ENCODE measurements at places on chromosomes 6 and 20.

GRCh38 chr6:129340983-129341382 is 369.0 kb downstream of the ARHGAP18 start:
- no peak for DNase-seq

DNA sequence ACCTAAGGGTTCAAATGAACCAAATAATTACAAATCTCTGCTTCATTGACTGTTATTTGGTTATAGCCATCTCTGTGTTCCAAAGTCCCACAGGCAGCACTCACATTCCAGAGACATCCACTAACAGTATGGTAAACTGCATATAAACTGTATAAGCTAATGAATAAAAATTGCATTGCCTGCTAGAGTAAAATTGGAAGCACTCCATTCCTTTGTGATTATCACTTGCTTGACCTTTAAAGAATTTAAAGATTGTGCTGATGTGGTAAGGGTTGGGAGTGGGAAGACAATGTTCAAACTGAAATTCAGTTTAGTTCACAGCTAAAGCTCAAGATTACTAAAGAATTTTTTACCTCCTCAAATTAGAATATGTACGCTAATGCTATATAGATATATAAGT is 31.0 kb upstream of the OSTM1 start:
- DNase-seq, result no peak

- DNase-seq, result peak; percentile 39
Observed at GRCh38 chr20:2871661-2872458, 1.4 kb upstream of the PTPRA start.

DNA sequence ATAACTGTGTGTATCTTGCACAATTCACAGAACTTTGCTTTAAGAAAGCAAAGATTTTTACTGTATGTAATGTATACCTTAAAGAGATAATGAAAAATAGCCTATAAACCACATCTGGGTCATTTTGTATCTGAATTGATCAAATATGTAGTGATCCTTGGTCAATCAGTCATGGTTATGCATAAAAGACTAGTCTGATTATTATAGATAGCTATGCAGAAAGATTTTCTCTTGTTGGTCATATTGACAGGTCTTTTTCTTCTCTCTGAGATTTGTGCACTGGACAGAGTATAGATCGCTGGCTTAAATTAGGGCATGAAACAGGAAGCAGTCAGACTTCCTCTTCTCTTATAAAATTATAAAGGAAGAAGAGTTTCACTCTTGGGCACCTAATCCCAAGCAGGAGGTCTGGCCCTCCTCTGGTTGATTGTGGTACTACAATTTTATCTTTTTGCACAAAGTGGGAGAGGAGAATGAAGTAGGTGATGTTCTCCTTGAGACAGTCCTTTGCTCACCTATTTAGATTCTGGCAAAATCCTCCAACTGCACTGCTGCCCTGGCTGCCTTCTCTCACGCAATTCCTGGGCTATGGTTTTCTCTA is 380.9 kb upstream of the RGS17 start:
- DNase-seq, result no peak

DNA sequence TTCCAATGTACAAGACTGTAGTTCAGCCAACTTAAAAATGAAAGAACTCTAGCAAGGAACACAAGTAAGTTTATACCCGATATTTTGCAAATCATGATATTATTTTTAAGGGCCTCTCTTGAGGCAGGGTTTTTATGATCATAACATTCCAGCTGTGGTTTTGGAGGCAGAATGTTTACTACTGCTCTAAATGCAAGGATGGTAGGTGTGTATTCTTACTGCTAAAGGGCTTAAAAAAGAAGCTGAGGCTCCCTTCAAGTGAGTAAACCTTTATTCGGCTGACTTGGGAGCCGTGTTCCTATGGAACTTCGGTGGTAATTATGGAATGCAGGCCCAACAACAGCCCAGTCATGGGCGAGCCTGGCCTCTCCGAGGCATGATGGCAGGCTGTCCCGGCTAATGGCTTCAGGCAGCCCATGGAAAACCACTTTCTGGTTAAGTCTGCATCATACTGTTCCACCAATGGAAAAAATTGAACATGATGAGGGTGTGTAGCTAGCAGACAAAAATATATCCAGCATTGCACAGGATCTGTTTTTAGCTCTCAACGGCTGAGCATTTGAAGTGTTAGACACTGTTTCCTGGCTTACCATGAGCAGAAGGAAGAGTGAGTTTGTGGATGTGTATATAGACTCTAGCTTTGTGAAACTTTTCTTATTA is 111.5 kb downstream of the TIAM2 start:
- no peak for DNase-seq

- no peak for DNase-seq
Observed at GRCh38 chr20:47438464-47439381, 63.0 kb upstream of the NCOA3 start.

- DNase-seq, result no peak
Observed at GRCh38 chr20:38321959-38322598, 18.1 kb downstream of the BPI start.

DNA sequence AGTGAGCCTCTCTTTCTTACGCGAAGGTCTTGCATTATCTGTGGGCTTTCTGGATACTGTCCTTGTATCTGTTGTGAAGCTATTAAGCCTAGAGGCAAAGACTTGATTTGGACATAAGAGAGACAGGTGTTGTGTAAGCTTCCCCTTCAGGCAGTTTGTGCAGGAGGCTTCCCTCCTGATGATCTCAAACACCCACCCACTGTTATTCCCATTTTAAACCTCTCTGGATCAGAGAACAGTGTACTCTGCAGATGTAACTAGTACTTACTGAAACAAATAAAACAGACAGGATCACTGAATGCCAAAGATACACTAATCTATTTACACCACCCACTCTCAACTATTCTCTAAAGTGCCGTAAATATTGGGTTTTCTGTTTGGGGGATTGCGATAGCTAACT is 113.8 kb upstream of the RAB32 start:
- no peak for DNase-seq

- DNase-seq, result no peak
Observed at GRCh38 chr20:35871259-35871771, 83.0 kb downstream of the SCAND1 start.

- DNase-seq, result no peak
Observed at GRCh38 chr6:34132486-34133185, 13.3 kb downstream of the GRM4 start.

DNA sequence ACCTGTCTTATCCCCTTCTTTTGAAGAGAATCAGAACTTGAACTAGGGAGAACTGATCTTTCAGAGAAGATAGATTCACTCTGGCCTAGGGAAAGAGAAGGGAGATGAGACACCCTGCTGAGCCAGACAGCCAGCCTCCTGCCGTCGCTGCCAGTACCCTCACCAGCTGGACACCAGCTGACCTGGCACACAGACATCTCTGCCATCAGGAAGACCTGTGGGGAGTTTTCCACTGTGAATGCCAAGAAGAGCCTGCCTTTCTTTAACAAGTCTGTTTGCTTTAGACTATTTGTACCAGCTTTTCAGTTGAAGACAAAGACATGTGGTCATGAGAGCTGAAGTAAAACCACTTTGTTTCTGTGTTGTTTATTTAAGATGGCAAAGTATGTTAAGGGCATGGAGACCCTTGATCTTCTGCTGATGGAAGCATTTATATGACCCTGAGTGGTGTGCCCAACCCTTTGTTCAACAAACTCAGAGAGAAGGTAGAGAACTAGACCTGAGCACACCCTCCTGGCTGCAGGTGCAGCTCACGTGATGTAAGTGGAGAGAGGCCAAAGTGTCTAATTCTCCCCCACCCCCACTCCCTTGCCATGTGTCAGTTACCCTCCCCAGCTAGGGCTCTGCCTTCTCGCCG is 82.3 kb upstream of the SLC24A3 start:
- no peak for DNase-seq

DNA sequence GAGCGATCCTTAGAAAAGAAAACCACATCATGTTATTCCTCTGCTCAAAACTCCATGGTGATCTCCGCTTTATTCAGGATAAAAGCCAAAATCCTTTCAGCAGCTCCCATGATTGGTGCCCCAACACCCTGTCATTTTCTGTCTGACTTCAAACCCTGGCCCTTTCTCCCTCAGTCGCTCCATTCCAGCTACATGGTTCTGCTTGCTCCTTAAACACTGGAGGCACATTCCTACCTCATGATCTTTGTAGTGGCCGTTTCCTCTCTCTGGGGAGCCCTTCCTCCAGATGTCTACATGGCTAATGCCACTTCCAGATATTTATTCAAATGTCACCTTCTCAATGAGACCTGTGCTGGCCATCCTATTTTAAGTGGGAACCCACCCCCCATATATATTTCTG is 100.8 kb downstream of the CAP2 start:
- DNase-seq, result no peak

DNA sequence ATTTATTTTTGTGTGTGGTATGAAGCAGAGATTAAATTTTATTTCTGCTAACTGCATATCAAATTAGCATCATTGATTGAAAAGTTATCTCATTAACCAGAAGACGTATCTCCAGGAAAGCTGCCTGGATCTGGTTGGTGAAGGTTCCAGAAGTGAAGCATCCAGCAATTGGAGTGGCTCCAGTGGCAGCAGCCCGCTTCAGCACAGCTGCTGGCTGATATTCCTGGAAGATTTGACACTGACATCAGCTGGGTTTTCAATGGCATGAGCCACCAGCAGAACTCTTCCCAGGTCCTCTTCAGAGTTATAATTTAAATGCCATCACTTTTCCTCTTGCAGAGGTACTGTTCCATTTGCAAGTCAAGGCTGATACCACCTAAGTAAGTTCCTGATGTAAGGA is 363.5 kb downstream of the BCKDHB start:
- DNase-seq, result no peak

DNA sequence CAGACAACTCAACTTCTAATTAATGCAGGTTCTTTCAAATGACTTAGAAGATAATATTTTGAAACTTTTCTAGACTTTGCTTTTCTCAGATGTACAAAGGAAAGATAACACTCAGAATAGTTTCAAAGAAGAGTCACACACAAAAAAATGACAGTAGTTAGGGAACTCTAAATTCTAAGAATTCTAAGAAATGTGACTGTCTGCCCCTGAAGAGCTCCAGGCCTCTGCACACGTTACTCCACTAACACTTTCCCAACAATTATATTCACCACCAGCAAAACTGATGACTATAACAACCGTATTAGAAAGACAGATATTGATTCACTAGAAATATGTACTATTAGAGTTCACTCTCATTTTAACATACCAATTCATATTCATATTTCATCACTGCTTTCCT is 133.3 kb upstream of the SMLR1 start:
- no peak for DNase-seq

DNA sequence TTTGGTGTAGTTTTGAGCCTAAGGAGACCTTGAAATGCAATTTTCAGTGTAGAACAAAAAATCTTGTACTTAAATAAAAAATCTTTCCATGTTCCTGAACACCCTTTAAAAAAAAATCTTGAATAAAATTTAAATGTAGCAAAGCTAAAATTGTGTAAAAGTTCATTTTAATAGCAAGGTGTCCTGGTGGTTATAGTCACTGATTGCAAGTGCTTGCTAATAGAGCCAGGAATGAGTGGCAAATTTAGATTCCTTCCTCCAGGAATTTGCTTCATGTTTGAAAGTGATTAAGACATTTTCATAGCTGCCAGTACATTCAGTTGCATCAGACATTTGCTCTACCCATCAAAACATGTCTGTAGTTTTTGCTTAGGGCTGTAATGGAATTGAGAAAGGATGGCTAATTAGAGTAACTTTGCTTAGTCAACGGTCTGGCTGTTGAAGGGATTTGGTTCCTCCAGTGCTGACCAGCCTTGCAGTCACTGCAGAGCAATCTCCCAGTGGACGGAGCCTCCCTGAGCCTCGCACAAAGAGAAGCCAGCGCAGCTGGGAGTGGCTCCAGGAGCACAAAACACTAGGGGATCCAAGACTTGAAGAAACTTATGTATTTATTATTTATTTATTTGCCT is 36.5 kb downstream of the AKAP12 start:
- no peak for DNase-seq

DNA sequence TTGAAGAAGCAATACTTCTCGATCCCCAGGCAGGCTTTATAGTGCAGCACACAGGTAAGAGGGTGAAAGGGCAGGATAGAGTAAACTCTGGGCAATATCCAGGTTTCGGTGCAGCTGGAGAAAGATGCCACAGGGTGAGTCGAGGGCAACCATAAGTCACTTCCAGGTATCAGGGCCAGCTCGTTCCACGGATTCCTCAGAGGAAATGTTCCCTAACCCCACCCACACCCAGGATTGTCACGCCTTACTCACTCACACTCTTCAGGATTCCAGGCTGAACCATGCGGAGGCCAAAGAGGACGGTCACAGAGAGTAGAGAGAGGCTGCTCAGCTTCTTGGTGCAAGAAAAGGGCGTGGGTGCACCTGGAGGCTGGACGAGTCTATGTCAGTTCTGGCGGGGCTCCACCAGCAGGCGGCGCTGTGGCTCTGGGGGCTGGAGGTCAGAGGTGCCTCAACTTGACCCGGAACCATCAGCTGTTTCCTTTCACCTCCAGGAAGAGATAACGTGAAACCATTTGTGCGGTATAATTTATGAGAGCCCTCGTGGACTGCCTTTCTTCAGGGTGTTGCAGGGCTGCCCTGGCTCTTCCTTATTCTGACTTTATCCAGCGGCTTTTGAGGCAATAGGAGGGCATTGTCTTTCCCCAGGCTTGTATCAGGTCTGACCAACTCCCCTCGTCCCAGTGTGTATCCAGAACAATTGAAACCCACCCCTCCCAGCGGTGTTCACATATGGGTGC is 14.5 kb upstream of the WFDC12 start:
- DNase-seq, result peak; percentile 19

- no peak for DNase-seq
Observed at GRCh38 chr20:8356806-8357205, 224.7 kb downstream of the PLCB1 start.

- DNase-seq, result no peak
Observed at GRCh38 chr6:115001731-115002350, 659.0 kb upstream of the HS3ST5 start.

DNA sequence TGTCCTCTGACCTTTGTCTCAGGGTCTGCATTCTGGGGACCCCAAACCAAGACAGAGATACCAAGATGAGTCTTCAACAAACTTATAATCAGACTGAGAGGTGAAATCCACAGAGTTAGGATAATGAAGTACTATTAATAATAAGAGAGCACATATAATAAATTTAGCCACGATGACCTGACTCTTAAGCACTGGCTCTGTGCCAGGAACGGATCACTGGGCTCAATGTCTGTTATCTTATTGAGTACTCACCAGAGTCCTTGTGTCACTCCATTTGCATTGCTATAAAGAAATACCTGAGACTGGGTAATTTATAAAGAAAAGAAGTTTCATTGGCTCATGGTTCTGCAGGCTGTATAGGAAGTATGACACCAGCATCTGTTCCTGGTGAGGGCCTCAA is 18.9 kb upstream of the ITPR3 start:
- no peak for DNase-seq

DNA sequence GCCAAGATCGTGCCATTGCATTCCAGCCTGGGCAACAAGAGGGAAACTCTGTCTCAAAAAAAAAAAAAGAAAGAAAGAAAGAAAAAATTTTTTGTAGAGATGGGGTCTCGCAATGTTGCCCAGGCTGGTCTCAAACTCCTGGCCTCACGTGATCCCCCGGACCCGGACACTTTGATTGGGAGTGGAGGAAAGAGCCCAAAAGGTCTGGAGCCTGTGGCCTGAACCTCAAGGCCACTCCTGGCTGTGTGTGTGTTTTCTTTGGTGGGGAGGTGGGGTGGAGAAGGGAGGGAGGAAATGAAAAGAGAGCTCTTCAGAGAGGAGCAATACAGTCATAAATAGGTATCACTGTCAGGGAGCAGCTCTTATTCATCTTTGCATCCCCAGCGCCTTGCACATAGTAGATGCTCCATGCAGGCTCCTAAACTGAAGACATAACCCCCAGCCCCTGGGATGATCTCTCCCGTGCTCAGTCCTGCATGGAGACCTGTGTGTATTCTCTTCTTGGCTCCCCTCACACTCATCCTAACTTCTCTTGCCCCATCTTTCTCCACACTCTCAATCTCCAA is 75.7 kb downstream of the FGD2 start:
- no peak for DNase-seq

- DNase-seq, result no peak
Observed at GRCh38 chr20:47861116-47861515, 75.8 kb upstream of the SULF2 start.
